ENCODE measurements at places on chromosomes 6 and 20.

DNA sequence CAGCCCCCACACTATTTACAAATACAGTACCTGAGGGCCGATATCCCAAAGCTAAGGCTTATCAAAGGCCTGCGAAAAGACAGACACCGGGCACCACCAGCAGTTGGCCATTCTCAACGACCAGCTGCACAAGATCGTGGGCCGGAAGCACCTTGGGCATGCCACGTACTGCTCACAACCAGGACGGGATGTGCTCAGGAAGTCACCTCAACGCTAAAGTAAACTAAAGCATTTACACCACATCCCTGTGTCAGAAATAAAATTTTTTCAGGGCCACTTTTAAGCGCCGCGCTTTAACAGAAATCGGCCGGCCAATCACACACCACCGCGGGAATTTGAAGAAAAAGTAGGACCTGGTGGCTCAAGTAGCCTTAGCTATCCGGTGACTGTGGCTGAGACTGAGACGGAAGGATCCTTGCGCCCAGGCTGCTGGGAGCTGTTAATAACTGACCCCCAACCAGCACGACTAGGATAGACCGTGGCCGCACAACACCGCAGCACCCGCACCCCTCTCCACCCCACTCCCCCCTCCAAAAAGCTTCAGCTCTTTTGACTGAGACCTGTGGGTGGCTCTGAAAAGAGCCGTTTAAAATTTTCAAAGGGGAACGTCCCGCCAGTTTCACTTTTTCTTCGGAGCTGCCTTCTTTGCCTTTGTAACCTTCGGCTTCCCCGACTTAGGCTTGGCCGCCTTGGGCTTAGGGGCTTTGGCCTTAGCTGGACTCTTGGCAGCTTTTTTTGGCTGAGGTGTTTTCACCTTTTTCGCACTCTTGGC lies 131.2 kb upstream of the BTN3A2 start:
- peak; percentile 72 for DNase-seq

GRCh38 chr6:102853249-102853955 lies 1459.9 kb downstream of the GRIK2 start:
- no peak for DNase-seq

DNA sequence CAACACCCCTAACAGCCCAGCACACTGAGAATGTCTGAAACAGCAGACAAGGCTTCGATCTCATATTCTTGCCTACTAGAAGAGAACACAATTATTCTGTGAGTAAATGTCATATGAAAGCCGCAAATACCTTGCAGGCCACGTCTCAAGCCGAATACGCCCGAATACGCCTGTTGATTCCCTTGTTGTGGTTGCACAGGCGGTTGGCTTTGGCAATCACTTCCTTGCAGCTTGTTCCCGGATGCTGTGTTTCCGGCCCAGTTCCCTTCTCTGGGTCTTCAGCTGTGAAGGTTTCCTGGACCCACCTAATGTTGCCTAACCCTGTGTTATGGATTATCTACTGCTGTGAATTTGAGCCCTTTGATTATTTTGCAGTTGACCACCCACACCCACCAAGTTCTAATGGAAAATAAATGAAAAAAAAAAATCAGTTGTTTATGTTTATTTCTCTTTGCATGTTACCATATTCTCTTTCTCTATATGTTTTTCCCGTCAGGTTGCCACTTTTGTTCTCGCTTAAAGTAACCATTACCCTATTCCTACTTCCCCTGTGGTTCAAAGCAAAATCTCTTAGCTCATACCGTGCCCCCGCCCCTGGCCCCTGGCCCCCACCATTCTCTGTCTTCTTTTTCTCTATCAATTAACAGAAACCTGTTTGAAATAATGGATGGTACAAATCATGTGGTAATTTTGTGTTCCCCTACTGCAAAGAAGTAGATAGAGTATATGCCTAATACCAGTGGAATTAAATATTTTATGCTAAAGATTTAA lies 172.4 kb downstream of the ADGB start:
- peak; percentile 17 for DNase-seq

GRCh38 chr6:18742406-18742805 lies 355.3 kb downstream of the RNF144B start:
- no peak for DNase-seq

GRCh38 chr6:112022749-112023148 lies 31.2 kb upstream of the CCN6 start:
- no peak for DNase-seq

DNA sequence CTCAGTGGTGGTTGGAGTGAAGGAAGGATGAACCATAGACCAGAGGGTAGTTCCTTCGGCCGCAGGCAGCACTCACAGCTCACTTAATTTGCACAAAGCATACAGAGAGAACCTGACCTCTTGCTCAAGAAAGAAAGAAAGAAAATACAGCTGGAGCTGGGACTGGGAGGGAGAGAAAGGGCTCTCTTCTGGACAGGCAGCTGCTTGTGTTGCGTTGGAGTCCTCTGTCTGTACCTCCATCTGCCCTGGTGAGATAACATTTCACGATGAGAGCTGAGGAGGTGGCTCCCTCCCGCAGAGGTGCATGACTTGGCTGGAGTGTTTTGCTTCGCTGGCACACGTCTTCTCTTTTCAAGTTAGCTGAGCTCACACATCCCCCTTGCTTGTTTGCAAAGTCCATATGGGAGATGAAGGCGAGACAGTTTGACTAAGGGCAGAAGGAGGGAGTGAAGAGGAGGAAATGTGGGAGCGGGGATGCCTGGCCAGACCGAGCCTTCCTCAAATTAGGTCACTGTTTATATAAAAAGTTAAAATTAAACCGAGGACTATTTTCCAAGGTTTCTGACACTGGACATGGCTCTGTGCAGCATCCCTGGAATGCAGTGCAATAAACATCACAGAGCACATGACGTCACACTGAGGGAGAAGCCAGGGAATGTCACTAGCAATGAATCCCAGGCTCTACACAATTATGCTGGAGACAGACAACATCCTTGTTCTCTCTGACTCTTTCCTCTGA lies 359.4 kb downstream of the CD83 start:
- no peak for DNase-seq

- no peak for DNase-seq
Observed at GRCh38 chr6:9933677-9934076, 481.2 kb downstream of the TFAP2A start.

DNA sequence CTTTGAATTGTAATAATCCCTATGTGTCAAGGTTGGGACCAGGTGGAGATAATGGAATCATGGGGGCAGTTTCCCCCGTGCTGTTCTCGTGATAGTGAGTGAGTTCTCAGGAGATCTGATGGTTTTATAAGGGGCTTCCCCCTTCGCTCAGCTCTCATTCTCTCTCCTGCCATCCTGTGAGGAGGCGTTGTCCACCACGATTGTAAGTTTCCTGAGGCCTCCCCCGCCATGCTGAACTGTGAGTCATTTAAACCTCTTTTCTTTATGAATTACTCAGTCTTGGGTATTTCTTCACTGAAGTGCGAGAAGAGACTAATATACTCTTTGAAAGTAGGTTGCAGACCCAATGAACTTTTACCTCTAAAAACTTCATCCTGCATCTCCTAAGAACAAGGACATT lies 39.2 kb upstream of the KCNG1 start:
- DNase-seq: no peak

GRCh38 chr20:61865353-61865752 lies 200.3 kb downstream of the TAF4 start:
- no peak for DNase-seq

DNA sequence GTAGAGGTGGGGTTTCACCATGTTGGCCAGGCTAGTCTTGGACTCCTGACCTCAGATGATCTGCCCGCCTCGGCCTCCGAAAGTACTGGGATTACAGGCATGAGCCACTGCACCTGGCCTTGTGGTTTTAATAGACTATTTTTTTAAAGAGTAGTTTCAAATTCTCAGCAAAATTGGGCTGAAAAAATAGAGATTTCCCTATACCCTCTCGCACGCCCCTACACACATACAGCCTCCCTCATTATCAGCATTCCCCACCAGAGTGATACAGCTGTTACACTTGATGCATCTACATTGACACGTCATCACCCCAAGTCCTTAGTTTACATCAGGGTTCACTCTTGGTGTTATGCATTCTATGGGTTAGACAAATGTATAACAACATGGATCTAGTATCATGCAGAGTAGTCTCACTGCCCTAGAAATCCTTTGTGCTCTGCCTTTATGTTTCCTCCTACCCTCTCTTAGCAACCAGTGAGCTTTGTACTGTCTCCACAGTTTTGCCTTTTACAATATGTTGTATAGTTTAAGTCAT lies 103.6 kb downstream of the CDYL start:
- no peak for DNase-seq

- DNase-seq: no peak
Observed at GRCh38 chr6:124432620-124433019, 529.6 kb upstream of the RNF217 start.

DNA sequence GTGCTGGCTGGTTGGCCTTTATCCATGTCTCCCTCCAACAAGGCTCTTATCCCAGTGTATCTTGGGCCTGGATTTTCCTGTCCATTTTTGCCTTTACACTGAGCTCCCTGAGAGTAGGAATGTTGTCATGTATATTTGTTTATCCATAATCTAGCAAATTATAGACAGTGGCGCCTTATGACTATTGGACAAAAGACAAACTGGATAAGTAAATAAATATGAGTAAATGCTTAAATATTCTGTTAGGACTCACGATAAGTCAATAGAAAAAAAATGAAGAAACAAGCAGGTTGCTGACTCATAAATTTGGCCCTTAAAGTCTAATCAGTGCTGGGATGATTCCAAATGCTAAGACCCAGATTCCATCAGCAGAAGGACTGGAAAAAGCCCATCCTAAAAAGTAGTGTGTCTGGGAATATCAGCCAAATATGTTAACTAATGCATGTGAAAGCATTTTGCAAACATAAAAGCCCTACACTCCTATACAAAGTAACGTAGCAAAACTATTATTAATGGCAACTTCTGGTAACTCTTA lies 55.0 kb upstream of the PCSK2 start:
- no peak for DNase-seq

DNA sequence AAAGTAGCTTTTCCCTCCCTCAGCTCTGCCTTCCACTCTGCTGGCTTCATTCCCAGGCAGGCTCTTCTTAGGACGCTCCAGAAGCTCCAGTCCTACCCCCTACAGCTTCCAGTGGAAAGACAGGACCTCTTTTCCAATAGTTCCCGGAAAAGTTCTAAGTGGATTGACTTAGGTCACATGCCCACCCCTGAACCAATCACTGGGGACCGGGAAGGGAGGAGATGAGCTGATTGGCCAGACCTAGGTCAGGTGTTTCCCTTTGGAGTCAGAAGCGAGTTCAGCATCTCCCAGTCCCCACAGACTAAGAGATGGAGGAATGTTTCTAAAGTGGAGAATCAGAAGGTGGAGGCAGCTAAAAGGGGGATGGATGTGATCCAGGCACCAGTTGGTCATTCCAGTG lies 62.9 kb upstream of the KCNG1 start:
- no peak for DNase-seq

GRCh38 chr6:121522771-121523386 lies 87.4 kb downstream of the GJA1 start:
- DNase-seq: peak; percentile 72

- DNase-seq: no peak
Observed at GRCh38 chr6:45892696-45893245, 122.9 kb downstream of the CLIC5 start.

DNA sequence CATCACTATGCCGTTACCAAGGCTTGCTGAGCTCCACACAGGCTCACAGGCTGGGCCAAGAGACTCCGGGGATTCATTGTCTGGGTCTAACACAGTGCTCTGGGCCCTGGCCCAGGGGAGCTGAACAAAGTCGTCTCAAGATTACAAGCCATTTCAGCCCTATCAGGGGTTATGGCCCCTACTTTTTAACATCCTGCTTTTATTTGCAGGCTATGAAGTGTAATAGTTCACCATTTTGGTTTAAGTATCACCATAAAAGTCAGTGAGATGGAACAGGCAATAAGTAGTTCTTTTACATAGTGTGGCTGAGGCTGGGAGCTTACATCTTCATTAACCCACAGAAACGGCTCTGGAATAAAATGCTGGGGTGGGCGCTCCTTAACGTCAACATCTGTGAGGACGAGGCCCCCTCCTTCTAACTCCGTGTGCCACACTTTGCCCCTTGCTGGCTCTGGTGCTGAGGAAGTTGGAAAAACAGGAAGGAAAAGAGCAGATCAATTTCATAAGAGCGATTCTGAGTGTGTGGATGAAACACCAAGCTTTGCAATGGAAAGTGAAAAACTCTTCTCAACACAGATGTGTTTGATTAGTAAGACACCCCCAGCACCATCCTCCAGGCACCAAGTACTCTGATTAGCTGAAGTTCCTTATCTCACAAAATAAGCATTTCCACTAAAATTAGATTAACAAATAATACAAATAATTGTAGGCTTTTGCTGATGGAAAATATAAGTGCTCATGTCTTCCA lies 447.3 kb downstream of the MAFB start:
- DNase-seq: no peak

DNA sequence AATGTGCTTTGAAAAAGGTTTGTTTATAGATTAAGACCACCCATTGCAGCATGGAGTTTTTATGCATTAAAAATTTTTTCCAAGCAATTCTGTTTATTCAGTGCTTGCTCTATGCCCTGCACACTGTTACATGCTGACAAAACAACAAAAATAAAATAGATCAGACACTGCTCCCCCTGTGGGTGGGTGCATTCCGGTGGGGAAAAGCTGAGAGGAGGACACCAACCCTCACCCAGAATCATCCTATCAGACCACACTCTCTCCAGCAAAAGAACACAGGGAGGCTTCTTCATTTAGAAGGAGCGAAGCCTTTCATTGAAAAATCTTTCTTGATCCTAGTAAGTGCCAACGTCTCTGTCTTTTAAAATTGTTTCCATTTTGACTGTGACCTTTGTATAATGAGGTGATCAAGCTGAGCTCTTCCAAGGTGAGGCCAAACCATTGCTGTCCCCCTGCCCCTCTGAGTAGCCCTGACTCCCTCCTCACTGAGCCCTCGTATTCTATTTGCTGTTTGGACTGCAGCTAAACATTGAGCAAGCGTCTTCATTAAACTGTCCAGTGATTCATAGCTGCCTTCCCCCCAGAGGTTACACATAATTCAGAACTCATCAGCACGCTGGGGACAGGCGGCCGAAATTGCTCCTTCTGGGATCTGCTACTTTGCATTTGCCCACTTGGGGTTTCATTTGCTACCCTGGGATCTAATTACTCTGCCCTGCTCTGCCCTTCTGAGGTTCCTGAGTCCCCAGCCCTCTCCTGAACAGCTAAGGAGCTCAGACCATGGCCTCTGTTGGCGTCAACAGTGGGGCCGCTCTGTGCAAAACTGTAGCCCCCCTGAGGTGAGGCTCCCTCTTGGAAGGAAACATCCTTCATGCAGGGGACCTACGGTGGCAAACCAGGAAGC lies 102.4 kb downstream of the F13A1 start:
- DNase-seq: no peak

GRCh38 chr20:62531046-62531838 lies 55.4 kb upstream of the GATA5 start:
- no peak for DNase-seq

- no peak for DNase-seq
Observed at GRCh38 chr20:47546184-47547033, 44.7 kb downstream of the NCOA3 start.

DNA sequence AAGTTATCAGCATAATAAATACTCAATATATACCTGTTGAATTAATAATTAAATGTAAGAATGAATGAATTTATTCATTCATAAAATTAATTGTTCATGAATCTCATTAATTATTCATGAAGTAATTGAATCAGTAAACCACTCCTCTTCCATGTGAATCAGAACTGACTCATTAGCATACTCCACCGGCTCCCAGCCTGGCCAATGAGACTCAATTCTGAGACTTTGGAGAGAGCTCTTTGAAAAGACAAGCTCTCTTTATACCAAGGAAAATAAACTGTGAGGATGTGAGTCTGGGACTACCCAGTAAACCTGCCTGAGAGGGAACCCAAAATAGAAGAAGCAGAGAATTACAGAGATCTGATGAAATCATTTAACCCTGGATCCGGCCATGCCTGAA lies 8.4 kb upstream of the SLC2A10 start:
- DNase-seq: no peak

GRCh38 chr6:42786525-42786985 lies 4.7 kb downstream of the BICRAL start:
- no peak for DNase-seq
